ENCODE measurements at places on chromosomes 11 and 22.

DNA sequence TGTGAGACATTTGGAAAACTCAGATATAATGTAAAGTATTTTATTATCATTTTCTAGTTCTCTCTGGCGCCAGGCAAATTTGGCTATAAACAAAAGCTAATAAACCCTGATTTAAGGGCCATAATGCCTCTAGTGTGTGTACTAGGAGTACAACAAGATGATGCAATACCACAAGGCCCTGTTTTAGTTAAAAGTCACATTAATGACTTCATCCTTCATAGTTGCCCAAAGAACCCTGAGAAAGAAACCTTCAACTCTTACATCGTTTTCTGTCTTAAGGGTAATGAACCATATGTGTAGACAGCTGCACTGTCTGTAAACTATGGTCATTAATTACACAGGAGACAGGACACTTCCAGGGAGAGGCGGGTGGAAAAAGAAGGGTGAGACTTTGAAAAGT is 538.4 kb downstream of the FAM181B start:
- DNase-seq: no peak

DNA sequence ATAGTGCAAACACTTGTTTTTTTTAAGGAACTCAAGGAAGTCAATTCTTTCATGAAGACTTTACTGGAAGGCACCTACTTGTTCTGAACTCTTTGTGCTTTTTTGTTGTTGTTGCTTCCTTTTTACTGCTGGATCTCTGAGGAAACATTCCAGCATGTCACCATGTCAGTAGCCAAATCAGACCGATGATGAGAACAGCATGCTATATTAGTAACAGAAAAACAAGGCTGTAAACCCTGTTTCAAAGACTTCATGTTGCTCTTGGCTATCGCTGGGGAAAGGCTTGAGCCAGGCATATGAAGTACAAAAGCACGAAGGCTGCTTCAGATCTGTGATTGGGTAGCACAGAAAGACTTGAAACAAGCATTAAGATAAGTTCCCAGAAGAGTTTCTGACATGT is 125.6 kb upstream of the SLC5A12 start:
- DNase-seq: no peak

DNA sequence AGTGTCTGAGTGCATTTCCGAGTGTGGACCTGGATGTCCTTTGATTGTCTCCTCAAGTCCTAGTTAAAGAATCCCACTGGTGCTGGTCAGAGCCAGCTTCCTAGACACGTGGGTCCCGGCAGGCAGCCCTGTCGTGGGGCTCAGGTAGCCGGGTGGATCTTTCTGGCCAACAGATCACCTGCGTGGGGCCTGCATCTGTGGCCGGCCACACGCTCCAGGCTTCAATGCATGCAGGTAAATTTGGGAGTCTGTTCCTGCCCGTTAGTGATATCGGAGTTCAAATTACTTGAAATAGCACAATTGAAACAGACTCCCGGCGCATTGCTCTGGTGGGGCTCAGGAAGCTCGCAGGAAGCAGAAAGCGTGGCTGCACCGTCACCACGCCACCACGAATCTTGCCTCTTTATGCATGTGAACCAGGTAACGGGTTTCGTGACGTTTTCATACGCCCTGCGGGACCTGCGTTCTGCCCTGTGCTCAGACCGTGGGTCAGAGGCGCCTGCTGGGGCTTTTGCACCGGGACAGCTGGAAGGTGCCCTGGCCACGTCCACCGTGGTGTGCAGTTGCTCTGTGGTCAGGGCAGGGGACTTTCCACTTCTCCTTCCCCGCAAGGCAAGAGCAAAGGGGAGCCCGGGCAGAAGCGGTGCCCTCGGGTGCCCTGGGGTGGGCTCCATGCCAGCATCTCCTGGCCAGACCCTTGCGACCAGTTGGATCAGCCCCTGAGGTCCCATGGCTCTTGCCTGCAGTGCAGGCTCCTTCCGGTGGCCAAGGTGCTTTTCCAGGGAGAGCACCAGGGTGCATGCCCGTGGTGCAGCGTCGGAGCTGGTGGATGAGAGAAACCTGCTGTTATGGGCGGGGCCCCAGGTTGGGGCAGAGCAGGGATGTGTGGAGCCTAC is 803.5 kb downstream of the BRD1 start:
- DNase-seq: no peak

- no peak for DNase-seq
Measured at GRCh38 chr11:26958702-26959049, 35.2 kb upstream of the FIBIN start.

GRCh38 chr11:45062974-45063635 is 83.3 kb upstream of the PRDM11 start:
- DNase-seq: no peak

GRCh38 chr22:35202376-35202775 is 54.9 kb upstream of the HMGXB4 start:
- no peak for DNase-seq

DNA sequence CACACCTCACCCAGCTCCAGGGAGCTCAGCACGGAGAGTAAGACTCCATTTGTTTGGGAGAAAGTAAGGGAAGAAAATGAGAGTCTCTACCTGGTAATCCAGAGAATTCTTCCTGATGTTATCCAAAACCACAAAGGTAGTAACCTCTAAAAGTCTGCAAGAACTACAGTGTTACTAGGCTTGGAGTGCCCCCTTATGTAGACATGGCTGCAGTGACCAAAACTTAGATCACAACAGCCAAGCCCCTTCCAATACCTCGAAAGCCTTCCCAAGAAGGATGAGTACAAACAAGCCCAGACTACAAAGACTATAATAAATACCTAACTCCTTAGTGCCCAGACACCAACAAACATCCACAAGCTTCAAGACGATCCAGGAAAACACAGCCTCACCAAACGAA is 4.9 kb downstream of the UBE2L6 start:
- no peak for DNase-seq

DNA sequence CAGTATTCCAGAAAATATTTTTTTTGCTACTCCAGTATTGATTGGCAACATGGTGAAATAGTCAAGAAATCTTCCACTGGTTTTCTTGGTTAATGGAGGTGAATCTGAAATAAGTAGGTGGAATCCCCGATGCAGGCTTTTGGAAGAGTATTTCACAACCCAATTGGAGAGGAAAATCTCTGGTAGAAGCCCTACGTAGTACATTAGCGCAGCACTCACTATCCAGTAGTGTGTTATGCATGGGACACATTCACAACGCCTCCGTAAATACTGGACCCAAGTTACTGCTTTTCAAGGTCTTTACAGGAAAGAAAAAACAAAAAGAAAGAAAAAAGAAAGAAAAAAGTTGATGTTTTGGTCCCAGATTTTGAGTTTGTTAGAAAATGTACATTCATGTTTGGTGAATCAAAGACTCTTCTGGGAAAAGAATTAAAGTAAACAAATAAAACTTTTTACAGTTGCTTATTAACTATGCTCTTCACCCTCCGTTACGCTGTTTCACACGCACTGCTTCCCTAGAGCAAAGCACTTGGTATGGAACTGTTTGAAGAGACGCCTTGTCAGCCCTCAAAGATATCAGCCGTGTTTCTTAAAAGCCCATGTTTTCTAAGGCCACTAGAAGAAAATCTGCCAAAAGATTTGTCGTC is 170.4 kb upstream of the CTSC start:
- DNase-seq: no peak

- no peak for DNase-seq
Measured at GRCh38 chr11:95372097-95372656, 141.2 kb upstream of the SESN3 start.

DNA sequence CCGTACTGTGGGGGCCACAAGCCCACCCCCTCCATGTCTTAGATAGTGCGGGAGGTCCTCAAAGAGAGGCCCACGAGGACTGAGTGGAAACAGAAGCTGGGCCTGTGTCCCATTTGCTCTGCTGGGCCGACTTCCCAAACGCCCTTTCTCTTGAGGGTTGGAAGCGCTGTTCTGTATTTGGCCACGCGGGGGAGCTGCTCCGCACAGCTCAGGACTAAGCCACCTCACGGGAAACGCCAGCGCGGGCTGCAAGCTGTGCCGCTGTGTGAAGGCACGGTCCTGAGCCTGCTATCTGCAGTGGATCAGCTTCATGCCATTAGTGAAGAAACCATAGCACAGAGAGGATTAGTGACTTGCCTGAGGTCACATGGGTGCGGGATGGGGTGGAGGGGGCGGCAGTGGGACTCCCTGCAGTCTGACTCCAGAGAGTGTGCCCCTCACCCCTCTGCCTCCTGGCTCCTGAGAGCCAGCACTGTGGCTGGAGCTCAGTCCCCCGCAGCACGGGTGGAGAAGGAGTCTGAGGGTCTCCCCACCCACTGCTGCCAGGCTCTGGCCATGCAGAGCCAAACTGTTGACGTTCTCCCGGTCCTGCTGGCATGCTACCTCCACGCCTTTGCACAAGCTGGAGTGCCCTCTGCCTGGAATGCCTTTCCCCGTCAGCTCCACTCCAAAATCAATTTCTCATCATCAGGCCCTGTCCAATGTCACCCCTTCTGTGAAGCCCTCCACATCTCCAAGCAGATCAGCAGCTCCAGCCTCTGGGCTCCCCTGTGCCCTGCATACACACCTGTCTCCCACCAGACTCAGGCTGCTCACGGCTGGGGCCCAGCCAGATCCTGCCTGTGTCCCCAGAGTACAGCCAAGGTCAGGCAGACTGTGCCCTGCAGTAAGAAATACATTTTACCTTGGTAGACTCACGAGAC is 51.5 kb upstream of the LRRC32 start:
- DNase-seq: peak; percentile 62

DNA sequence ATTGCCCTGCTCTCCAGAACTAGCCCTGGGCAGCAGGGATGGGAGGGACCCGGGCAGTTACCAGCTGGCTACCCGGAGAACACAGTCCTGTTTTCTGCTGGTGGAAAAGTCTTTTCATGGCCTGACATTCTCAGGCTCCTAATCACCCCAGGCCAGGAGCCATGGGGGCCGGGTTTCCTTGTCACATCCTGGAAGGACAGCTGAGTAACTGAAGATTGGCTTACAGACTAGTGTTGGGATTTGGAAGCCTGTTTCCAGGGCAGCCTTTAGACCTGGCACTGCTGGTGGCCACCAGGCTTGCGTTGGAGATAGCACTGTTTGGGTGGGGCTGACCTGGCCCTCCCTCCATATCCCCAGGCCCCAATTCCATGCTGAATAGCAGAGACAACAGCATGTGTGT is 349.0 kb downstream of the CTTN start:
- DNase-seq: no peak

GRCh38 chr11:32088117-32088941 is 2.5 kb upstream of the RCN1 start:
- no peak for DNase-seq

GRCh38 chr11:3030289-3031070 is 26.7 kb downstream of the CARS1 start:
- DNase-seq: no peak

DNA sequence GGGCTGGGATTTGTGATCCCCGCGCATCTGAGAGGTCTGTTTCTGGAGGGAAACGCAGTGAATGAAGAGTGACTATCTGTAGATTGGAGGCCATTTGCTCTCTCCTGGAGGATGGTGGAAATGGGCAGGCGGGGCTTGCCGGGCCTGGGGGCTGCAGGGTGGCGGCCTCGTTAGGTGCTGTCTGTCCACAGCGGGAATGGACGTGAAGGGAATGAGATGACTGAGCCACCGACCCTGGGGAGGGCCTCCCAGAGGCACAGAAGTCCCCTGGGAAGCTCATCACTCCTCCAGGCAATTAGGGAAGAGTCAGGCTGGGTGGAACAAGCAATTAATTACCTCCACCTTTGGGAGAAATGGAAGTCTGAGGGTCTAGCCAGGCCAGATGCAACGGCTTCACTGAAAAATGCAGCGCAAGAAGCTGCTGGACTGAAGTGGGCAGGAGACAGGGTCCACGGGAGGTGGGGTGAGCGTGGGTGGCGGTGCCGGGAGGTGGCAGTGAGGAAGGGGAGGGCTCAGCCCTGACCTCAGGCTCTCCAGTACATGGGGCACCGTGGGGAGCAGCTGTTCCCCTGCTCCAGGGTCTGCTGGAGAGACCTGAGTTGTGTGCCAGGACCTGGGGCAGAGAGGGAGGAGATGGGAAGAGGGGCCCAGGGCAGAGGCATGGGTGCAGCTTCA is 524.5 kb downstream of the BRD1 start:
- DNase-seq: no peak

- peak; percentile 72 for DNase-seq
Measured at GRCh38 chr22:42269432-42270175, 849 bp downstream of the TCF20 start.

DNA sequence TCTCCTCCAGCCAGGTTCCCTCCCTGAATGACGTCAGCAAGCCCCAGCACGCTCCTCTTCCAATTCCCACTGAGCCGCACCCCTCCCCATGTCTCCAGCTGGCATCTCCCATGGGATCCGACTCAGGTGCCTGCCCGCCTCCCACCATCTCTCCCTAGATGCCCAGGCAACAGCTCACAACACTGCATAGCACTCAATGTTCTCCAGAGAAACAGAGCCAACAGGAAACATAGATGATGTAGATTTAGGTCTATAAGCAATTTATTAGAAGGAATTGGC is 532.3 kb downstream of the BRD1 start:
- no peak for DNase-seq

All from CD4-positive, alpha-beta T cell treated with Interleukin-1 beta for 1 hour (primary cell).